ENCODE measurements at places on chromosomes 13 and 19. TPM values are rescaled to one million over a fixed set of nuclear protein-coding genes. Genes with fewer than 3 reads are reported as not detected.
A peak's percentile ranks its signal among the peaks of the same experiment; 100 is the strongest.

GRCh38 chr19:57033576-57033975, 86.2 kb upstream of the USP29 start:
- no peaks in the 10 kb centered on the region for H3K36me3 ChIP-seq
- no peak overlapping the region for H3K27ac ChIP-seq
- no peak overlapping the region for H3K4me3 ChIP-seq

- H3K27me3 ChIP-seq: no peaks in the 10 kb centered on the region
- no peak overlapping the region for H3K4me3 ChIP-seq
- no peaks in the 10 kb centered on the region for H3K4me1 ChIP-seq
These were observed 659.9 kb downstream of the UQCRFS1 start for GRCh38 chr19:28553005-28553404.

DNA sequence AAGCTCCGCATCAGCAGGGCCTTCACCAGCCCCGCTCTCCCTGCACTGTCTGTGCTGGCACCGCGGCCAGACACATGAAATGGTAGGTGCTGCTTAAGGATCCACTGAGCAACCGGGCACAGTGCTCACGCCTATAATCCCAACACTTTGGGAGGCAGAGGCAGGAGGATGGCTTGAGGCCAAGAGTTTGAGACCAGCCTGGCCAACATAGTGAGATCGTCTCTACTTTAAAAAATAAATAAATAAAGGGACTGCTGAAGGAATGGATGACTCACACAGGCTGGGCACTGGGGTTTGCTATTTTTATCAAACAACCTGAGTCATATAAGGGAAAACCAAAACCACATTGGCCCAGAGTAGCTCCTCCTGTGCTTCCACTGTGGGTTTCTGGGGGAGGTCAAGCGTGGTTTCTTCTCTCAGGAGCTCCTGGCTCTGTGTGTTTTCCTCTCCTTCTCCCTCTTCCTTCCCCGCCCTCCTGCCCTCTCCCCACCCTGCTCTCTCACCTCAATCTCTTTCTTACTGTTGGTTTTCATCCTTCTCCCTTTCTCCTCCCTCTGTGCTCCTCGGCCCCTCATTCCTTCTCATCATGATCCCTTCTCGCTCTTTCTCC, 21.3 kb downstream of the VRK3 start:
- no peak overlapping the region for H3K27ac ChIP-seq
- H3K4me1 ChIP-seq: peaks cover 3% of the 10 kb centered on the region
- peak; percentile 52 for DNase-seq
- H3K36me3 ChIP-seq: no peaks in the 10 kb centered on the region
- no peaks in the 10 kb centered on the region for H3K27me3 ChIP-seq
- H3K4me3 ChIP-seq: no peak overlapping the region

GRCh38 chr13:71240911-71241310, 626.1 kb downstream of the DACH1 start:
- no peak for DNase-seq
- H3K27me3 ChIP-seq: no peaks in the 10 kb centered on the region
- no peak overlapping the region for H3K4me3 ChIP-seq
- H3K27ac ChIP-seq: no peak overlapping the region
- H3K4me1 ChIP-seq: no peaks in the 10 kb centered on the region
- H3K36me3 ChIP-seq: no peaks in the 10 kb centered on the region

DNA sequence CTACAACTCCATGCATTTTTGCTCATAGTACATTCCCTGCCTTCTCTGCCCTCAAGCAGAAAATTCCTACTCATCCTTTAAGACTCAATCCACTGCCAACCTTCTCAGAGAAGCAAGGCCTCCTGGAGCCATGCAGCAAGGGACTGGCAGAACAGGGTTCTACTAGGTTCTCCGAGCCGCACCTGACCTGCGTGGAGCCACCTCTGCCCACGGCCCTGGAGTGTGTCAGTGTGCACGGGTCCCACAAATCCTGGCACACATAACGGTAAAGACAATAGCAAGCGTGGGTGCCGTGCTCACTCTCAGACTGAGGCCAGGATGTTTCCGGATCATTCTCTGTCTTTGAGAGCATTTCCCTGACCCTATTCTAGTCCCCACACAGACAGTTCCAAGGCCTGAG, 30.0 kb downstream of the SOX1 start:
- H3K4me3 ChIP-seq: no peak overlapping the region
- no peak overlapping the region for H3K27ac ChIP-seq
- H3K36me3 ChIP-seq: no peaks in the 10 kb centered on the region
- DNase-seq: no peak

DNA sequence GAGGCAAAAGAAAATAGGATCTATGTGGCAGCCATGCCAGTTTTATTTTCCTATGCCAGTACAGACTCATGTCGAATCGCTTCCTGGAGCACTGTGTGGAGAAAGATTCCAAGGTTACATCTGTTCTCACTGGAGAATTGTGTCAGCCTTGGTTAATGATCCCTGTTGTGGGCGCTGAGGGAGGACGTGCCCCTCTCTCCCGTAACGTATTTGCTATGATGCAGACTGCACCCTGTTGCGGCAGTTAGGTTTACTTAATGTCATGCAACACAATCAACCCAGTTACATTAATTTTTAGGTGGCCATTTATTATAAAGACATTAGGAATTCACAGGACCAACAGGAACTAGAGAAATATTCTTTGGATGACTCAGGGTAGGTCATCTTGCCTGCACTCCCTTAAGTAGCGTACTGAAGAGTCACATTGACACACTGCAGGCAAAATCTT, 892.9 kb downstream of the EFNB2 start:
- H3K4me3 ChIP-seq: no peak overlapping the region
- H3K27ac ChIP-seq: no peak overlapping the region
- H3K36me3 ChIP-seq: no peaks in the 10 kb centered on the region

DNA sequence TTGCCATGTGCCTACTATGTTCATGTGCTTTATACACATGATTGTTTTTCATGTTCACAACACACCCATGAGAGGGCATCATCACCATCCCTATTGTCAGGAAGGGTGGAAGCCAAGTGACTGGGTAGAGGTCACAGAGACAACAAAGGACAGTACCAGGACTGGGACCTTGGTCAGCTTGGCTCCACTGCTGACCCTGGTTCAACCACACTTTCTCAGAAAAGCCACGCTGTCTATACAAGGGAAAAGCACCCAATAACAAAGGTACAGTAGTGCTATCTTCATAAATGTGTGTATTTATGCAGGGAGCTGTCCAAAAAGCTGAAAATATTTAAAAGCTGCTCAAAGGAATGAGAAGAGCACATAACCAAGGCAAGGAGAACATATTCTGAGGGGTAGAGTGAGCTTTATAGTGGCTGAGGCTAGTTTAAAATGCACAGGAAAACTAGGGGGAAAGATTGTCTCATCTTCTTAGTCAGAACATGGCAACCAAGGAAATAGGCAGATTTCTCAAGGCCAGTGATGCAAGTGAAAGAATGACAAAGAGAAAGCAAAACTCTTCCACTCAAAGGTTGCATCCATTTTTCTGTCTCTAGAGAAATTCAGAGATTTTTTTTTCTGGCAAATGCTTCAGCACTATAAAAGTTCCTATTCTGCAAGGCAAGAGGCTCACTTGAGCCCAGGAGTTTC, 415.0 kb downstream of the FOXO1 start:
- peak overlapping the region; percentile 19 for H3K27ac ChIP-seq
- DNase-seq: no peak

- no peak overlapping the region for H3K4me3 ChIP-seq
- H3K4me1 ChIP-seq: peaks cover 2% of the 10 kb centered on the region
- no peak overlapping the region for H3K27ac ChIP-seq
- H3K27me3 ChIP-seq: no peaks in the 10 kb centered on the region
- no peaks in the 10 kb centered on the region for H3K36me3 ChIP-seq
- DNase-seq: no peak
These were observed 1.5 kb upstream of the CGB7 start for GRCh38 chr19:49059053-49059452.

GRCh38 chr13:24066405-24067295, 93.9 kb upstream of the SPATA13 start:
- no peak overlapping the region for H3K4me3 ChIP-seq
- no peaks in the 10 kb centered on the region for H3K27me3 ChIP-seq
- no peaks in the 10 kb centered on the region for H3K36me3 ChIP-seq
- DNase-seq: no peak
- H3K27ac ChIP-seq: no peak overlapping the region
- peaks cover 15% of the 10 kb centered on the region for H3K4me1 ChIP-seq

DNA sequence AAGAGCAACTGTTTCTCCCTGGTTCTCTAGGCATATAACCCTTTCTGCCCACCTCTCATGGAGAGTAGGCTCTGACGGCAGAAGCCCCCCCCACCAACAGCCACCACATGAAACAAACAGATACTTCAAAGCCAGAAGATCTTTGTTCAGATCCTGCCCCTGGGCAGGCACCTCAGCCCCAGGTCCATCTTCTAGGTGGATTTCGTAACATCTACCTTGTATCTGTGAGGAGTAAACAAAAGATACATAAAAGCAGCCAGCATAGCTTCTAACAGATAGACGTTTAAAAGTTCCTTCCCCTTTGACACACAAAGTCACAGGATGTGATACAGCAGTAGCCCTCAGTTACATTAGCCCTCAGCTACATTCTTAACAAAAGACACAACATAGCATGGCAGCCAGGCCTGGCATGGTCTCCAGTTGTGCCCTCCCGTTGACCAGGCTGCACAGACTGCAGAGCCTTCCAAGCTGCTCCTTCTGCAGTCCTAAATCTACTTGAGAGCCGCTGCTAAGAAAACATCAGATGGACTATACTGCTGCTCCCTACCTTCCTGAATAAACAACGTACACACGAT, 35.4 kb downstream of the BRD4 start:
- H3K27ac ChIP-seq: no peak overlapping the region
- H3K36me3 ChIP-seq: no peaks in the 10 kb centered on the region
- no peaks in the 10 kb centered on the region for H3K27me3 ChIP-seq
- H3K4me3 ChIP-seq: no peak overlapping the region
- H3K4me1 ChIP-seq: peaks cover 54% of the 10 kb centered on the region

- H3K27me3 ChIP-seq: no peaks in the 10 kb centered on the region
- no peak overlapping the region for H3K4me3 ChIP-seq
- no peaks in the 10 kb centered on the region for H3K36me3 ChIP-seq
These were observed 2.8 kb upstream of the MKNK2 start for GRCh38 chr19:2053601-2054389.

The VSIG10L gene
- polyA plus RNA-seq: 6.9 TPM

The MIDN gene
- polyA plus RNA-seq: 10.1 TPM

The ZFP30 gene
- 5.9 TPM for polyA plus RNA-seq

The MTUS2 gene
- polyA plus RNA-seq: 3.1 TPM
